CD4-positive, alpha-beta memory T cell (primary cell): ENCODE measurements at places on chromosomes 11 and 22. TPM values are rescaled to one million over a fixed set of nuclear protein-coding genes. Genes with fewer than 3 reads are reported as not detected.

- no peak for DNase-seq
Observed at GRCh38 chr11:2132246-2132645, 6.9 kb downstream of the IGF2 start.

The OR52I2 gene
- not detected for total RNA-seq

The KCNC1 gene
- not detected for total RNA-seq

The THOC5 gene
- total RNA-seq: 57.6 TPM

The P2RX3 gene
- not detected for total RNA-seq

DNA sequence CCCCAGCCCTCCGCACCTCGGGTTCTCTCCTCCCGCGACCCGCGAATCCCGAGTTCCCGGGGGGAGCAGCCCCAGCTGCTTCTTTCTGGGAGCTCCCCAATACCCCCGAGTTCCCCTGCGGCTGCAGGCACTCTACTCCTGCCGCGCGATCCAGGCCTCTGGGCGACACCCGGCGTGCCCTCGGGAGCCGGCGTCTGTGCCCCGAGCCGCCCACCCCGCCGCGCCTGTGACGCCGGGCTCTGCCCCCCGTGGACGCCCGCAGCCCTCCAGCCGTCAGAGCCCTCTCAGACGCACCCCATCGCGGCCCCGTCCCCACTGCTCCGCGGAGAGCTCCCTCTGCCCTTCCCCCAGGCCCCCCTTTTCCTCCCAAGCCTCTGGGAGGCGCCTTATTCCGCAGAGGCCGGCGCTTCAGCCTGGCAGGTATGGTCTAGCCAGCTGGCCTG lies 422 bp downstream of the GLB1L2 start:
- no peak for DNase-seq

- DNase-seq: no peak
Observed at GRCh38 chr11:102416976-102417375, 35.6 kb downstream of the TMEM123 start.

GRCh38 chr11:107928767-107929507 lies 689 bp downstream of the RAB39A start:
- no peak for DNase-seq

GRCh38 chr11:124115782-124116616 lies 749 bp downstream of the VWA5A start:
- DNase-seq: no peak

DNA sequence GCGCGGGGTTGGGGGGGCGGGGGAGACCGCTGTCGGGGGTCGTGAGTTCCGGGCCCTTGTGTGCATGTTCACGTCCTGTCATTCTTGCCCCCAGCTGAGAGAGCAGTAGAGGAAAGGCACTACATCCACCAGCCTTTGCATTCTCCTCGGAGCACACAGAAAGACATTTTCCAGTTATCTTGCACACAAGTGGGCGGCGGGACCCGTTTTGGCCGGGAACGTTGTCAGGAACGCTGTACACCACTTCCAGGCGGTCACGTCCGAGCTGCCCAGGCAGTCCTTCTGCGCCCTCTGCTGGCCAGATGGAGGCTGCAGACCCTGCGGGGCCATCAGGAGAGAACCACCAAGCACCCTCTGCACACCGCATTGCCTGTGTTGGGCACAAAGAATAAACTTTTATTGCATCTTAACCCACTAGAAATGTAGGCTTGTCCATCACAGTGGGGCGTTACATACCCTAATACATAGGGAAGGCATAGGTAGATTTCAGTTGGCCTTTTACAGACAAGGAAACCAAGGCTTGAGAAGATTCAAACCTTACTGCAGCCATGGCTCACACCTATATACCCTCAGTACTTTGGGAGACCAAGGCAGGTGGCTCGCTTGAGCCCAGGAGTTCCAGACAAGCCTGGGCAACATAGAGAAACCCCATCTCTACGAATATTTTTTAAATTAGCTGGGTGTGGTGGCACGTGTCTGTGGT lies 2.8 kb upstream of the CDKN1C start:
- peak; percentile 76 for DNase-seq

GRCh38 chr22:19629331-19629719 lies 85.0 kb upstream of the SEPTIN5 start:
- DNase-seq: no peak

- no peak for DNase-seq
Observed at GRCh38 chr11:35206616-35207015, 67.6 kb downstream of the CD44 start.

DNA sequence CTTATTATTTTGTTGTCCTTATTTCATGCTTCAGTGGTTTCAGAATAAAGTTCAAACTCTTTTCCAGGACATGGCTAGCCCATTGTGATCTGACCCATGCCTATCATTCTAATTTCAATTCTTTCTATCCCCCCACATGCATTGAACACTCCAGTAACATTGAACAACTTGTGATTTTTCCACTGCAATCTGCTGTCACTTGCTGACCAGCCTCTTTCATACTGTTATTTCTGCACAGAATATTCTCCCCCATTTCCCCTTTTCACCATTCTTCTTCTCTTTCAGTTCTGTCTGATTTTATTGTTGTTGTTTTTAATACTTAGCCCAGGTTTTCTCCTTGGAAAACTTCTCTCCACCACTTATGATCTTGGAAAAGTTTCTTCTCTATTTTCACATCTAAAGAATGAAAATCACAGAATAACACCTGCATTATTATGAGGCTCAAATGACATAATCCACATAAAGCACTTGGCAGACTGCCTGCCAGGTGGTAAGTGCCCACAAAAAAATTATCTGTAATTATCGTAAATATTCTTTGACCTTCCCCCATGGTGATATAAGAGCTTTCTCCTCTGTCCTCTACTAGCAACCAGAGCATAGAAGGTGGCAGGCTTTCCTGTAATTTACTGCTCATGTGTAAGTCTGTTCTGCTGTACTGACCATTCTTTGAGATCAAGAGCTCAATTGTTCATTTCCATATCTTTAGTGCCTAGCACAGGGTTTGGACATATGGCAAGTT lies 51.9 kb upstream of the EED start:
- DNase-seq: no peak

DNA sequence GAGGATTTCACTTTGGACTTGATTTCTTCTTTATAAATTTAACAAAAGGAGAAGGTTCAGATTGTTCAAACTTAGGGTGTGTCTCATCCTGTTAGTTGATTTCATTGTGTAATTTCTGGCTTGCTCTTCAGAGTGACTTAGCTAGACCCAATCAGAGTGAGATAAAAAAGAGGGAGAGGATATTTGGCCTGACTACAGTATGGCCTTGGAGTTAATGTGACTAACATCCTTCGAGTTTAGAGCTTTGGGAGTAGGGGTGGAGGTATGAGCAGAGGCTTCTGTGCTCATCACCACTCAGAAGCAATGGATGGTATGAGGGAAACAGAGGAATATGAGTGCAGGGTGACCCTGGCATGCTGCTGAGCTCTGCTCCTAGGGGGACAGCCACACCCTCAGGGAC lies 114.2 kb downstream of the ME3 start:
- DNase-seq: no peak

GRCh38 chr11:68282141-68282860 lies 10.5 kb upstream of the C11orf24 start:
- DNase-seq: peak; percentile 11

The TUB gene
- 0.26 TPM for total RNA-seq

DNA sequence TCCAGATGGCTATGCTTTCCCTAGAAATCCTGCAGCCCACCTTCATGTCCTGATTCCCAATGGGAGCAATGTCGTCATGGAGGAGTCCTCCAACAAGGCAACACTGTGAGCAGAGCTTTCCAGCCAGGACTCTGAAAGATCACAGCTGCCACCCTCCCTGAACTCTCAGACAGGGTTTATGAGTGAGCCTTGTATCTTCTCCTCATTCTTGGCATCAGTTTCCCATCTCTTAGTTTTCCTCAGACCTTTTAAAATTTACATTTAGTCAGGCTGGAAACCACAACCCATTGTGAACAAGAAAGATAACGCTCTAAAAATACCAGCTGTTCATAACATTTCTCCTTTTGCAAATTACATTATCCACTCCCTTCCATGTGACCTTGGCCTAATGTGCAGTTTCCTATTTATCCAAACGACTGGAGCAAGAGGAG lies 15.6 kb upstream of the LYVE1 start:
- DNase-seq: no peak

DNA sequence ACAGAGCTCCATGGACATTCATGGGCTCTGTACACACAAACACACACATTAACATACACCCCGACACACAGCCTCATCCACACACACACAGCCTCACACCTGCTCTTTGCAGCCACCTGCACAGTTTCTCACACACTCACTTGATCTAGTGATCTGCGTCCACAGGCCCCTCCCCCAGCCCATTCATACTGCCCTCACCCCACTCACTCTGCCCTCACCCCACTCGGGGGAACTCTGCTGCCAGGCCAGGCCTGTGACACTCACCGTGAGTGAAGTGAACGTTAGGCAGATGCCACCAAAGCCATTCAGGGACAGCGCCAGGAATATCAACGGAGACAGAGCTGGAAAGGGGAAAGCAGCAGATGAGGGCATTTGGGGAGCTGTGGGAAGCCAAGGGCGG lies 15.0 kb downstream of the SLC43A1 start:
- no peak for DNase-seq

The TPBGL gene
- total RNA-seq: 0.15 TPM

DNA sequence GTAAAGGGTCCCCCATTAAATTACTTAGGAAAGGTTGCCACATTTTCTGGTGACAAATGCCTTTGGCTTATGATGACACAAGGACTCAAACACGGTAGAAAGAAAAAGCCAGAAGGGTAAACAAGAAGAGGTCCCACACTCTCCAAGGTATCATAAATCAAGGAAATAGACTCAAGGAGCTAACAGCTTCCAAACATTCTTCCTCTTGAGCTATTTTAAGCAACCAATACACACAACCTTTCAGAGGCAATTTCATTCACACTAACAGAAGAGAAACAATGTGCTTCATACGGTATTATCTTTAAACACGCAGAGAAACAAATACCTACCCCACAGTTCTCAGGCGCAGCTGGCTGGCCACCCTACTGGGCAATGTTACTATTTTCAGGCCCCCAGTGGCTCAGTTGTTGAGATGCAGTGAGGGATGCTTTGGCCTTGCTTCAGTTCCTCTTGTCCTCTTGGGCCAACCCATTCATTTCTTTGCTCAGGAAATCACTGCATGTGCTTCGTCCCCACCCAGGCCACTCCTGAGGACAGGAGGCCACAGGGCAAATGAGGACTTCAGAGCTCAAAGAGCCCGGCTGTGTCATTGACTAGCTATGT lies 15.8 kb downstream of the ABTB2 start:
- no peak for DNase-seq

DNA sequence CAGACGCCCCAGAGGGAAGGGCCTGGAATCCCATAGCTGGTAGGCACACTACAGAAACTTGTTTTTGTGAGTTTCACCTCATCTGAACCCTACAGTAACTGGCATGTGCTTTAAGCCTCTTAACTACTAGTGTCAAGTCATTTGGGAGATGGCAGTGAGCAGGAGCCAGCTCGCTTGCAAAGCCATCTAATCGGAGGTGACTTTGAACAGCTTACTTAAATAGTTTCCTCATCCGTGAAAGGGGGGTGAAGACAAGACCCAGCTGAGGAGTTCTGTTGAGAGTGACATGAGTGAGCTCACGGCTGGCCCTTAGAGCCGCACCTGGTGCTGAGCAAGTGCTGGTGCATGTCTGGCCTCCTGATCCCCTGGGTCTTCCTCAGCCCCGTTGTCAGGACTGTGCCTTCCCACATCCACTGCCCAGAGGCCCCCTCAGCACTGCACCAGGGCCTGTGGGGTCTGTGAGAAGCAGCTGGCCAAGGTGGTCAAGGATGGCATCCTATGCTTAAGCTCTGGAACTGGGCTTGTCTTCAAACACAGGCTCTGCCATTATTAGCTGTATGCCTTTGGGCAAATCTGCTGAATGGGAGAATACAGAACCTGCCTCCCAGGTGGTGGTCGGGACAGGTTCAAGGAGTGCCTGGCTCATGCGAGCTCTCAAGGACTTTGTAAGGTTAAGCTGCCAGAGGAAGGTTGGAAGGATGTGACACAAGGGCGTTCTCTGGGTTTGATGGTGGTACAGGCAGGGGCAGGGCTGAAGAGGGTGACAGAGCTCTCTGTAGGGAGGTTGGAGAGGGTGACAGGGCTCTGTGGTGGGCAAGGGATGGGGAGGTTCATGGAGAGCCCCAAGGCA lies 27.3 kb downstream of the INCENP start:
- DNase-seq: no peak

DNA sequence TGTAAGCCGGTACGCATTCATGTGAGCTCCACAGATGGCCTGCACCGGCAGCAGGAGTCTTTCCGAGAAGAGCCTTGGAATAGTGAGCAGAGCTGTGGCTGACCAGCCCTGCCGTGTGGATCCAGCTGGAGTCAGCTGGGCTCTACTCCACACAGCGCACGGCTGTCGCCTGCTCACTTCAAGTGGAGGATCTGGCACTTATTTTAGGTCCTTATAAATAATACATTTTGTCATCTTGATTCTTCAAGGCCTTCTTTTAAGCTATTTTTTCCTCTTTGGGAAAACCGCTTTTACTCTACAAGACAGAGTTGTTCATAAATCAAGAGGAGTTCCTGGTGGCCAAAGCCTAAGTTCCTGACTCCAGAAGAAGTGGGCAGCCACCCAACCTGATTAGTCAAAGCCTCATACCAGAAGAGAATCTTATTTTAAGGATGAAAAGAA lies 93.8 kb downstream of the KCNC1 start:
- no peak for DNase-seq

DNA sequence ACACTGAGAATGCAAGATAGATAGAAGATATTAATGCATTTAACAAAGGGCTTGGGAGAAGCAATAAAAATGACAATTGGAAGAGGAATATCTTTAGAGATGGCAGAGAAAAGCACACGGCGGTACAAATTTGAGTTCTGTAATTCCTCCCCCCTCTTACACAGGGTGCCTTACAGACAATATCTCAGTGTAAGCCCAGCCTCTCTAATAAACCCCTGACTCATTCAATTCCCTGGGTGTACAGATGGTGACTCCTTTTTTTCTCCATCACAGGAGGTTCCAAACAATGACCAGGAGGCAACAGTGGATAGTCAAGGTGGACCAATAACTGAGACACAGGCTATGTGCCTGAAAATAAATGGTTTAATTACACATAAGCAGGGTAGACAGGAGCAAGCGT lies 598.6 kb downstream of the OPCML start:
- no peak for DNase-seq

DNA sequence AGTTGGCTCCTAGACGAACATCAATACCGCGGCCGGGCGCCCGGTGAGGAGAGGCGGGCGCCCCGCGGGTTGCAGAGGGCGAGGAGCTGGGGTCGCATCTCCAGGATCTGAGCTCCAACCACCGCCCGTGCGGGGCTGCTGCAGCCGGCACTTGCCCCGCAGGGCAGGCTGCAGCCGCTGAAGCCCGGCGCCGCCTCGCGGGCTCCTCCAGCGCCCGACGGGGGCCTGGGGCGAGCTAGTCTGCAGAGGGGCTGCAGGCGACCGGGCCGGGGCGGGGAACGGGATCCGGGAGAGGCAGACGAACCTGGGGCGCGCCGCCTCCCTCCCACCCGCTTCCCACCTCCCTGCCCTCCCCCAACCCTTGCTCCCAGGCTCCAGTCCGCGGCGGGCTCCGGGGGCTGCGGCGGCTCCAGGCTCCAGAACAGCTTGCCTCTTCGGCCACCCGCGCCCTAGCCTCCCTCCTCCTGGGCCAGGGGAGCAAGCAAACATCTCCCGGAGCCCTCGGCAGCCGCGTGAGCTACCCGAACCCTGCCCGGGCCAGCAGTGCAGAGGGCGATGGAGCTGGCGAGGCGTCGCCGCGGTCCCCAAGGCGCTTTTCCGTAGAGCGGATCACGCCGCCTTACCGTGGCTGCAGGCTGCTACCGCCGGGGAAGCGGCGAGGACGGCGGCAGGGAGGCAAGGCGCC lies 802 bp downstream of the TENM4 start:
- DNase-seq: no peak

The P2RY2 gene
- total RNA-seq: not detected

The GGT5 gene
- not detected for total RNA-seq

The CFAP300 gene
- not detected for total RNA-seq

GRCh38 chr11:6544921-6545850 lies 48.1 kb downstream of the DNHD1 start:
- DNase-seq: no peak

GRCh38 chr22:39917776-39918495 lies 17.1 kb downstream of the GRAP2 start:
- DNase-seq: no peak
